ENCODE measurements at places on chromosomes 5 and 9. TPM values are rescaled to one million over a fixed set of nuclear protein-coding genes. Genes with fewer than 3 reads are reported as not detected.

- DNase-seq: no peak
These were observed 47.1 kb downstream of the C9orf57 start for GRCh38 chr9:72013292-72013760.

Gene PCDHB8
- total RNA-seq: not detected

Gene ZFP2
- total RNA-seq: 0.18 TPM

Gene SLC9A3
- 2.8 TPM for total RNA-seq

DNA sequence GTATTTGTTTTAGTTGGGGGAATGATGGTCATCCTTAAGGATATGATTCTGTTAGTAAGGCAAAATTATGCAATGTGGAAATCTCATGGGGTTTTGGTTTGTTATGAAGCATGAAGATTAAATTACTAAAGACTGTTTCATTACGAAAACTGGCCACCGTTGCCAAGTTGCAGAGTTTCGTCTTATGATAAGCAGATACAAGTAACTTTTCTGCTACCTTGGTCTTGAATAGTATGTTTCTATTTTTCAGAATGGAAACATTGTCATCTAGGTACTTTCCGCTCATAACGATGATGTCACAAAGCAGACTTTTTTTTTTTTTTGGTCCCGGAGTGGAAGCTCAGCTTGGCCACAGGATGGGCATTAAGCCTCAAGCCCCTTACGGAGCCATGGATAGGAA, 4.2 kb downstream of the CCNI2 start:
- no peak for DNase-seq

GRCh38 chr9:27528886-27529315, 713 bp downstream of the MOB3B start:
- peak; percentile 19 for DNase-seq

- no peak for DNase-seq
These were observed 334.0 kb downstream of the PSAT1 start for GRCh38 chr9:78630966-78631365.

Gene GRAMD2B
- 8.8 TPM for total RNA-seq

DNA sequence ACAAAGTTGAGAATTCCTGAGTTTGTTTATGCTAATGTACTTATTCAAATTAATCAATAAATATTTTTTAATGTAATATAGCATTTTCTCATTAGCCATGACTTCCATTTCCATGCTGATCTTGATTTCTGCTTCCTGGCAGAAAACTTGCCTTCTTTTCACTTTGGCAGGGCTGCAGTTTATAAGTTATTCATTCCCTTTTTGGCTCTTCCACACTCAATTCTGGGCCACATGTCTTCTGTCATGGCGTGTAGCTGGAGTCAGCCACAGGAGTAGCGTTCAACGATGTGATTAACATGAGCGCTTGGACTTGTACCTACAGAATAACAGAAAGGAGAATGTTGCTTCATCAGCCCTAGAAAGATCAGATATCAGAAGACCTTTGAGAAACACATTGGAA, 172.9 kb downstream of the CFAP90 start:
- no peak for DNase-seq

- DNase-seq: peak; percentile 55
These were observed at the start of gene SEMA4D for GRCh38 chr9:89497978-89498851. Gene SEMA4D, minus strand, starts transcription at chr9:89498113. Its CDS starts 92,657 bp downstream, at chr9:89405456.

DNA sequence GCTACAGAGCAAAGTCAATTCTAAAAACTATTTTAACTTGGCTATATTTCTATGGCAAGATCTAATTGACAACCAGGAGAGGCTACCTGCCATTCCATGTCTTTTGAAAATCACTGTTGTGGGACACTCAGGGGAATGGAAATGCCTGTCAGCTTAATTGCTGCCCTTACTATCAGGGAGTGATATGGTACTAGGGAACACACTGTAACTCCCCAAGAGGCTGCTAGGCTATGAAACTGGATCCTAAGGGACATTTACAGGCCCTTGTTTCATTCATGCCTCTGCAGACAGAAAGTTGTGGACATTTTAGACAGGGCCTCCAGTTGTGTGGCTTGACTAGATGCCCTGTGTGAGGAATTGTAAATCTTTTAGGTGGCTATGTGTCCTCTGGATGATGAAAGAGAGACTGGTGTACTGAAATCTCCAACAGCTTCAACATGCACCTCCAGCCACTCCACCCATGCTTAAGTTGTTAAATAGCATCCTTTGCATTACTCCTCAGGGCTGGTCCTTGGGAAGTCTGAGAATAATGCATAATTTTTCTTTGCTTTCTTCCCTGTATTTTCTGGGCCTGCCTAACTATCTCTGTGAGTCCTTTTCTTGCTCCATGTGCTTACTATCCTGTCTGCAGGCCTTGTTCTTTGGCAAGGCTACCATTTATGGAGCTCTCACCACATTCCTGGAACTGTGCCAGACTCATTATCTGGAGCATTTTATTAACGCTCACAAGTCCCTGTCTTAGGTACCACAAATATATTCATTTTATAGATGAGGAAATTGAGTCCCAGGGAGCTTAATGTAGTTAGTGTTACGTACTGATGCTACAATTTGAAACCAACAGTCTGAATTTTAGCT, 3.2 kb downstream of the MROH2B start:
- no peak for DNase-seq

- DNase-seq: no peak
These were observed 314.7 kb downstream of the ENC1 start for GRCh38 chr5:74325866-74326265.

DNA sequence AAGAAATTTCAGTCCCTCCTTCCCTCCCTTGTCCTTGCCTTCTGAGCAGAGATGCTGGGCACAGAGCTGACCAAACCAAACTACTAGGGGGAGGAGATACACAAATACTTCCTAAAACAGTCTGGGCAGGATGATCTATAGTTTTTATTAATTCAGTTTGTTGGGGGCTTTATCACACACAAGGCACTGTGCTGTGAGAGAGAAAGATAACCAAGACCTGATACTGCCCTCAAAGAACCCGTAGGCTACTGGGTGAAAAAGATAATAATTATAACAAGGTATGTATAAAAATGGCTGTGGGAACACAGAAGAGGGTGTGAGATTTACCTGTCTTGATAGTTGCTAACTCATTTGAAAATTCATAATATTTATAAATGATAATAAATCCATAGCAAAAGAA, 354.7 kb downstream of the NDUFS4 start:
- DNase-seq: no peak

DNA sequence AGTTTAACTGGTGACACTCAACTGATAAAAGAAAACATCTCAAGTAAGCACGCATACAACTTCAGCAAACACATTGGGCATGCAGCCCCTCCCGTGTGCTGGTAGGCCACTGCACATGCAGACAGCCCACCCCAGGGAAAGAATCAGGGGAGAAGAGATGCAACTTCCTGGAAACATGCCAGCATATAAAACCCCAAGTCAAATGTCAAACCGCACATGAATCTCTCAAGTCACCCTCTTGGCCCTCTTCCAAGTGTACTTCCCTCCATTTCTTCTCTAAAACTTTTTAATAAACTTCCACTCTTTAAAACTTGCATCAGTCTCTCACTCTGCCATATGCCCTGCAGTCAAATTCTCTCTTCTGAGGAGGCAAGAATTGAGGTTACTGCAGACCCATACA, 732.7 kb downstream of the SEMA5A start:
- DNase-seq: no peak

Gene UBE2D2
- 262 TPM for total RNA-seq
